Pancreas (tissue), 10 donors: ENCODE measurements at places on chromosomes 16 and 17.

DNA sequence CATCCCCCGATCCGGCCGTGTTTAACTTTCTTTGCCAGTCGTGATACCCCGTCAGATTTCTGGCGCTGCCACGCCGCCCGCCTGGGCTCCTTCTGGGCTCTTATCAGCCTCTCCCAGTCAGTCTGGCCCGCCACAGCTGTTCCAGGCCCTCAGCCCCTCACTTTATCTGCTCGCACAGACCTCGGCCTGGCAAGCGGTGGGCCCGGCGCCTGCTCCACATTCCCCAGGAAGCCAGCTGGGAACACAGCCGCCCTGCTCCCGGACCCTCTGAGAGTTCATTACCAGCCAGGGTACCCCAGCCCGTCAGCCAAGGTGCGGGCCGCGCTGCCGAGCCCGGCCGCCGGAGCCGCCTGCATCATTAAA lies 157.5 kb downstream of the ZNF423 start:
- DNase-seq = no peak

- no peak for DNase-seq
These were observed 10.3 kb downstream of the CD300LB start for GRCh38 chr17:74520790-74521480.

DNA sequence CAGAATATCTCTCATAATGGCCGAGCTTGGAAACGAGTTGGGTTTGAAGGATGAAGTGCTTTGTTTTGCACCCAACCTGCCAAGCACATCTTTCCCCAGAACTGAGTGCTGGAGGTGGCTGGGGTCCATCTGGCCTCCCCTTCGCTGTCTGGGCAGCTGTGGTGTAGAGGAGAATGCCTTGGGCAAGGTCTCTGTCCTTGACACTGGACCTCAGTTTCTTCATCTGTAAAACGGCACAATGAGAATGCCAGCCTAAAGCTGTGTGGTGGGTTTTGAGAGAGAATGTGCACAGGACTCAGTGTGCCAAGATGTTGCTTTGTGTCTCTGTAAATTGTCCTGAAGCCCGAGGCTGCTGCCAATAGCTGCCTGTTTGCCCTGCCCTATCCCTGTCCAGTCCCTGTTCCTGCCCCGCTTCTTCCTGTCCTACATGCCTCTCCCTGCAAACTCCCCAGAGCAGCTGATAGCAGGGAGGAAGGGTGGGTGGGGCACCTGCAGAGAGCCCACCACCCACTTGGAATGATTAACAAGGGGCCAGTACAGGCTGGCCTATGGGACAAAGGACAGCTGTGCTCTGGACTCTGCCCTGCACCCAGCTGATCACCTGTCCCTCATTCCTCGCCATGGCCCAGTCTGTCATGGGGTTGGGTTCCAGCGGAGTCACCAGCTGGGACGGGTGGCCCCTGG lies 15.3 kb downstream of the LASP1 start:
- peak; percentile 62 for DNase-seq

DNA sequence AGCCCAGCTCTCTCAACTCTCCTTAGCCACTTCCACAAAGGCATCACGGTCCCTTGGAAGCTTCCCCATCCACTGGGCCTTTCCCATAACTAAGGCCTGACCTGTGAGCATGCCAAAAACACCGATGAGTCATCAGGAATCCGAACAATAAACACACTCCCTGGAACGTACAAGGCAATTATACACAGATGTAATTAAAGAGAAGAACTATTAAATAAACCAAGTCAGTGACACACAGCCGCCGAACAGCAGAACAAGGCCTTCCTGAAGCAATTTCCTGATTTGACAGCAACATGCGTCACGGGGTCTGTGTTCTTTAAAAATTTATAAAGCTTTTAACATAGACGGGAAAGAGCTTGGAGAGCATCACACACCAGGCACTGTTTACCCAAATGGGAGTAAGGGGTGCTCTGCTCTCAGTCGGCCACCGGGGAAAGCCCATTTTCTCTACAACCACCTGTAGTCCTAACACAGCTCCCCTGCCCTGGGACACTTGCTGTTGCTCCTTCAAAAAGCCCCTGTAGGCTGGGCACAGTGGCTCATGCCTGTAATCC lies 29.4 kb downstream of the COG7 start:
- no peak for DNase-seq

- no peak for DNase-seq
These were observed 82.4 kb upstream of the CLEC3A start for GRCh38 chr16:77939968-77940367.

DNA sequence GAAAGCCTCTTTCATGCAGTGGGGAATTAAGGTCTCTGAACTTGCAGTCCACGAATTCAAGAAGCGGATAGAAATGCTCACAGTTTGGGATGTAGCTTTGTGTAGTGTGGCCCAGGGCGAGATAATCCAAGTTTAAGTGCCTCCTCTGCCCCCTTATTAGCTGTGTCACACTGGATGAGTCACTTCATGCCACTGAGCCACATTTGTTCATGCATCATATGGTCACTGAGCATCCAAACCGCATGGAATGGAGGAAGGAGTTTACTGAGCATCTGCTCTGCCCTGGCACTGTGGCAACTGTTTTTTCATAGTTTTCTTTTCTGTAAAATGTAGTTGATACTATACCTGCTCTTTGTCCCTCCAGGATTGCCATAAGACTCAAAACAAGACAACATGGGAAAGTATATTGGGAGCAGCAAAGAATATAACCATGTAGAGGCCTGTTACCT lies 15.1 kb upstream of the DHX8 start:
- DNase-seq = no peak

GRCh38 chr17:82238472-82239201 lies 9.8 kb downstream of the SLC16A3 start:
- peak; percentile 62 for DNase-seq

- DNase-seq = no peak
These were observed 20.1 kb downstream of the SIAH1 start for GRCh38 chr16:48365025-48365600.

GRCh38 chr17:44146375-44147346 lies 4.9 kb downstream of the HROB start:
- DNase-seq = no peak

GRCh38 chr16:78706637-78707036 lies 607.2 kb downstream of the WWOX start:
- no peak for DNase-seq

DNA sequence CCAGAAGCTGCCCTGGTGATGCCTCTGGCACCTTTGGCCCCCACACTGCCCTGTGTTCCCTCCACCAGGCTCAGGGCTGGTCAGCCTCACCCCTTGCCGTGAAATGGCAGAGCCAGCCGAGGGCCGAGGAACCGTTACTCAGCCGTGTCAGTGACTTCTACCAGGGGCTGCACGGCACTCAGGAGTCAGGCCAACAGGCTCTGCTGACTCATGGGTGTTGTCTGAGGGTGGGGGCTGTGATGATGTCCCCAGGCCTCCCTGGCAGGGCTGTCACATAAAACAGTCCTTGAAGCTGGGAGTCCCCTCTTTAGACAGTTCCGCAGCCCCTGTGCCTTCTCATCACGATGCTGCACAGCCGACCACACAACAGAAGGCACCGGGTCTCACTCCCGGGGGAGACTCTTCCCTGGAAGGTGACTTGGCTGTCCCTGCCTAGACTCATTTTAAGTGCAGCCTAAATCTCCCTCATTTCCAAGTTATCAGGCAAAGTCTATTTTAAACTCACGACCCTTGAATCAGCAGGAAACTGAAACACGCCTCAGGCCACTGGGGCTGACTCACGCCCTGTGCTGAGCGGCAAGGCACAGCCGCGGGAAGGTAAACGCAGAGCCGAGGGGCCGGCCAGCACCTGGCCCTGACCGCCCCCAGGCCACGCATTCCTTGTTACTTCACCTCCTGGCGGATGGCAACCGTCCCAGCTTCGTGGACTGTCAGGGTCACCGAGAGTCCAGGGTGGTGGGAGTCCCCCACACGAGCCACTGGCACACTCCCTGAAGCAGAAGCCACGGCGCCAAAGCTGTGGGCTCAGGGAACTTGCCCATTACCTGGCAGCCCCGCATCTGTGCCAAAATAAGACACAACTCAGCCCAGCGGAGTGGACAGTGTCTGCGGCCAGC lies 102.6 kb downstream of the ZNF778 start:
- peak; percentile 85 for DNase-seq

DNA sequence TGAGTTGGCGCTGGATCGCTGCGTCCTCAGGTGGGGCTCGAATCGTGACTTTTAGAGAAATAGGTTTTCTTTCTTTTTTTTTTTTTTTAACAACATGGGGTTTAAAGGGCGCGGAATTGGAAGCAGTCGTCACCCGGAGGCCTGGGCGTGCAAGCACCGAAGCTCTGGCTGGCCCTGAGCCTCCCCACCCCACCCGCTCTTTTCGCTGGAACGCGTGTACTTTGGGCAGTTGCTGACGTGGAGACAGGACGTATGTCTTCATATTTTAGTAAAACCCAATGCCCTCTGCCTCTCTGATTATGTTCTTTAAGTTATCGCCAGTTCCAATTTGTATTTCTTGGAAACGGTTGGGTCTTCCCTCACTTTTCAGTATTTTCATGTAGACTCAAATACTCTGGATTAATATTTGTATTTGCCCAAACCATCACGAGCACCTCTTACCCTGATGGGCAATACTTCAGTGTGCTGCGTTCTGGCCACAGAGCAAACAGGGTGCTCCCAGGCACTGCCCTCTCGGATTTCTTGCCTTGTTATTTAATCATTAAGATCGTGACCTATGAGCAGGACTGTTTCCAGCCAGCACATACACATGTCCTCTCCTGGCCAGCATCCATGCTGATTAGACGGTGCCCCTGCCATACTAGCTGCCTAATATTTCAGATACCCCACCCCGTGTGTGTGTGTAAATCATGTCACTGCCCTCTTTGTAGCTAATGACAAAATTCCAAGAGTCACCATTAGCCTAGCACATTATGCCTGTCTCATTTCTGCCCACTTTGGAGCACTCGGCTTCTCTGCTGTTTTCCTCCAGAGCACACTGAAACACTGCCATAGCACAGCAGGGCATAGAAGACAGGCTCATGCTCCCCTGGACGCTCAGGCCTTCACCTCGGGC lies 805 bp upstream of the C16orf95 start:
- DNase-seq = peak; percentile 60

DNA sequence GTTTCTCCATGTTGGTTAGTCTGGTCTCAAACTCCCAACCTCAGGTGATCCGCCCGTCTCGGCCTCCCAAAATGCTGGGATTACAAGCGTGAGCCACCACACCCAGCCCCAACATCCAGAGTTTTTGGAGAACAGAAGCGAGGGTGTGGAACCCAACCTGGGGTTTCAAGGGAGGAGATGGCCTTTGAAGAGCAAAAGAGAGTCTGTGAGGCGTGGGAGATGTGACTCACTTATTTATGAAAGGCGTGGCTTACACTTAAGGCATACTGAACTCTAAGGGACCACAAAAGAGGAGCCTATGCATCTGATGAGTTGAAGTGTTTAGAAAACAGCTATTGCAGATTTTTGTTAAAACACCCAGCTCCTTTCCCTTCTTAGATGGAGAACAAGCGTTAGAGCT lies 18.9 kb downstream of the ARSG start:
- DNase-seq = no peak

GRCh38 chr17:28368306-28368831 lies 1.7 kb downstream of the VTN start:
- no peak for DNase-seq

DNA sequence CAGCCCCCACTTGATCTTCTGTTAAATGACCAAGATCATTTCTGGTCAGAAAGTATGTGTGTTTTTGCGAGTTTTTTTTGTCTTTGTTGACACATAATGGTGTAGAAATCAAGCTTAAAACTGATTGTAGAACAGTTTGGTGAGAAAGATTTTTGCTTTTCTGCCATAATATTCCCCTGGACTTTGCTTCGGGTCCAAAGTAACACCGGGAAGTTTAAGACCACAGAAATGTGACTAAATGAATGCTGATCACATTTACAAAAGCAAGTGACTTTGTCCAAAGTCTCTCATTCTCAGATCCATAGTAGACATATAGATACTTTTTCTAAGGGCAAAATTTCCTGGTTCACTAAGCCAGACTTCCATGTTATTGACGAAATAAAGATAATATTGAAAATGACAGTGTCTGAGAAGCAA lies 2.6 kb downstream of the FAM20A start:
- no peak for DNase-seq

- no peak for DNase-seq
These were observed 56.5 kb downstream of the SPAG9 start for GRCh38 chr17:51064061-51064735.

DNA sequence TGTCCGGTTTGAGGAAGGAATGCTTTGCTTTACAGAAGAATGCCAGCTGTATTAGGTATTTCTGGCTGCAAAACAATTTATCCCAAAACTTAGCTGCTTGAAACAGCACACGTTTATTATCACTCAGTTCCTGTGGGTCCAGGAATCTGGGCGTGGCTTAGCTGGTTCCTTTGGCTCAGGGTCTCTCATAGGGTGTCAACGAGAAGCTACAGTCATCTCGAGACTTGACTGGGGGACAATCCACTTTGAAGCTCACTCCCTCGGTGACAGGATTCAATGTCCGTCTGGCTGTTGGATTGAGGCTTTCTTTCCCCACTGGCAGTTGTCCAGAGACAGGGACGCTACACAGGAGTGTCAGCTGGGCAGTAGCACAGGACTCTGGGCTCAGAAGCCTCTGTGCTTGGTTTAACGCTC lies 9.6 kb upstream of the RHBDF2 start:
- DNase-seq = no peak

DNA sequence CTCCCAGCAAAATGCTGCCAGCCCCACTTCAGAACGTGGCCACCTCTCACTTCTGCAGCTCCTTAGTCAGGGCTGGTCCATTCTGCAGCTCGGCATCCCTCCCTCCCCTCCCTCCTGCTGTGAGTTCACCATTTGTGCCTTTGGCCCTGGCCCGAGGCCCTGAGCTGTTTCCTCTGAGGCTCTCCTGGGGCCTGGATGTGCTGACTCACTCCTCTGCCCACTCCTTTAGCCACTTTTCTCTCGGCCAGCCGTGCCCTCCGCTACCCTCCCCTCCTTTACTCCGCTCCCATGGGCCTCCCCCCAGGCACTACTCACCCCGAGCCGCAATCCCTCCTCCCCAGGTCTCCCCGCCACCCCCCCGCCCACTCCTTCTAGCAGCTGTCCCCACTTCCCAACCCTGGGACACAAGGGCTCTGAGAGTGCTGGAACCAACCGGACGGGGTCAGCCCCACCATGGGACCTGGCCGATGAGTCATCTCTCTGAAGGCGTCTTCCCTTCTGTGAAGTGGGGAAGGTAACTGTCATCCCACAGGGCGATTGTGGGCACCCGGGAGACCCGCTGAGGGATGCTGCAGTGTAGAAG lies 11.5 kb downstream of the KCNG4 start:
- DNase-seq = peak; percentile 19

GRCh38 chr17:9917131-9917530 lies 12.1 kb upstream of the RCVRN start:
- no peak for DNase-seq

DNA sequence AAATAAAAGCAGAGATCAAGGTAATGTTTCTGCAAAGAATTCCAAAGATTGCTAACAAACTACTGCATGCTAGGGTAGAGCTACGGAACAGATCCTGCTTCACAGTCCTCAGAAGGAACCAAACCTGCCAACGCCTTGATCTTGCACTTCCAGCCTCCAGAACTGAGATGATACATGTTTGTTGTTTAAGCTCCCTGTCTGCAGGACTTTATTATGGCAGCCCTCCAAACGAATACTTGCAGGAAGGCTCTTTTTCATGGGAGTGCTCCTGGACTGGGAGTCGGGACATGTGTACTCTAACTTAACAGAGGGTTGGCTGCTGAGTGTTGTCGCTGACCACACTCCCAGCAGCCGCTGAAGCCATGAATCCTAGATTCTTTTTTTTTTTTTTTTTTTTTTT lies 808.8 kb upstream of the EEF2KMT start:
- no peak for DNase-seq
